ENCODE measurements at places on chromosomes 2 and 18. TPM values are rescaled to one million over a fixed set of nuclear protein-coding genes. Genes with fewer than 3 reads are reported as not detected.

The KYNU gene
- 6.9 TPM for polyA plus RNA-seq

The CYBRD1 gene
- 32.4 TPM for polyA plus RNA-seq

The PTPRM gene
- 80.0 TPM for polyA plus RNA-seq

The MDH1B gene
- polyA plus RNA-seq = 12.5 TPM

The TMEM169 gene
- 3.4 TPM for polyA plus RNA-seq

GRCh38 chr2:186339716-186340115, 146.3 kb upstream of the ZC3H15 start:
- DNase-seq = no peak

DNA sequence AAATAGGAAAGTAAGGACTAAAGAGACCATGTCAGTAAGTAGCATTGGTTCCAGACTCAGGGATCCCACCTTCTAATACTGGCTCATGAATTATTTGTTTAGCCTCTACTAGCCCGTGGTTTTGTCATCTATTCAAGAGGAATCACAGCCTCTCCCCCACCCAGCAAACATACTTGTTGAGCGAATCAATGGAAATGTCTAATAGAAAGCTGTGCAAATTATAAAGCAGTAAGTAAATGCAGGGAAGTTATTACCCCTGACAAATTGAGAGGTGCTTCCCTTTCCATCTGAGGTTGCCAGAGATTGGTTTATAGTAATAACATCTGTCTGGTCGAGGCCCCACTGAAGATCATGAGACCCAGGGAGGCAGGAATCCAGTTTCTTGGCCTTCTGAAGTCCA, 219.3 kb upstream of the OSR1 start:
- DNase-seq = no peak

DNA sequence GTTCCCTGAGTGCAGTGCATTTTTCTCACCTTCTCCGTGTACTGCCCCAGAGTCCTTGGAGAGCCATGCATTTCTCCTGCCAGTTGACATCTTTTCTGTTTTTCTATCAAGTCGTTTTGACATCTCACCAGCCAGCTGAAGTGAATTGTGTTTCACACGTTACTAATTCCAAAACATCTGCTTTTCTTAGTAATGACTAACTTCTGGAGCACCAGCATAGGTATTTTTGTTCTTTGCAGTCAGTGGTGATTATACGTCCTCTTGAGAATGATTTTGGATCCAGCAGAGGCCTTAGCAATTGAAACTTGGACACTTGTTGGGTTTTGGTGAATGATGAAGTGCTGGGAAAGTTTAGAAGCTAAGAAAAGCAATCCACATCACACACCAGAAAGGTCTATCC, 112.5 kb downstream of the PIK3C3 start:
- DNase-seq = no peak

- no peak for DNase-seq
Measured at GRCh38 chr18:21629089-21629832, 17.1 kb downstream of the SNRPD1 start.

All from left renal pelvis (tissue), 4 donors.